ENCODE measurements at places on chromosomes 1 and 21. TPM values are rescaled to one million over a fixed set of nuclear protein-coding genes. Genes with fewer than 3 reads are reported as not detected.

GRCh38 chr1:233389169-233389568 is 61.6 kb downstream of the MAP3K21 start:
- DNase-seq: no peak

PBX1 gene
- total RNA-seq: 92.6 TPM

ITGB2 gene
- total RNA-seq: 1.4 TPM

DNA sequence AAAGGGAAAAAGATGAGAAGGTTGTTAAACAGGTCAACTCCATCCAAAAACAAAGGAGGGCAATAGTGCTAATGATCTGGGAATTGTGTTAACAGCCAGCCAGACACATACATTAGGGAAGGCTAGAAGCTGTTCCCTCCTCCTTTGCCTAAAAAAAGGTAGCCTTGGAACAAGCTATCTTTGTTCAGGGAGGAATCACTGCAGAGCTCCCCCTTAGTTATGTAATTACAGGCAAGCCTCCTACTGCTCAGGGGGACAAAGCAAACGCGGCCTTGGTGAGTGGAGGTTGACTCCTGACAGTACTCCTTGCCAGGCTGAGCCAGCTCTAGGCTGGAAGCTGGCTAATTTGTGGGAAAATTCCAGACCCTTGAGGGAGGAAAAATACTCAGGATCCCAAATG is 97.6 kb downstream of the VAV3 start:
- peak; percentile 15 for DNase-seq

DNA sequence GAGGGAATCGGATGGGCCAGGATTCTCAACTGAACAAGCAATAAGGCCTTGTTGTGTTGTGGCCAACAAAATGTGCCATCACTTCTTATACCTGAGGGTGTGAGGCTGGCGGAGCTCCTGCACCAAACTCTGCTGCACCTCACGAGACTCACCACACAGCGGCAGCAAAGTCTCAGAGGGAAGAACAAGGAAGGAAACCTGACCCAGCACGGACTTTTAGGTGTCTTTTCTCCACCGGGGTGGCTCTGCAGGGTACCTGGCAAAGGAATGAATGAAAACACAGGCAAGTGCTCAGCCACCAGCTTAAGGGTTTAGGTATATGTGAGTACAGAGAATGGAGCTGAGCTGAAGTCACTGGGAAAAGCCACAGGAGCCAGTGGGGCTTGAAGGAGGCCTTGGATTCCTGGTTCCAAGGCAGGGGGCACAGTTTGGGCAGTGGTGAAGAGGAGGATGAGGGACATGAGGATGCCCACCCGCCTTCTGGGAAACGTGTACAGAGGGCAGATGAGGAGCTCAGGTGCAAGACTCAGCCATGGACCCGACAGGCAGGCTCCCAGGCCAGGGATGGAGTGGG is 31.1 kb upstream of the HSD3B1 start:
- peak; percentile 66 for DNase-seq

DNA sequence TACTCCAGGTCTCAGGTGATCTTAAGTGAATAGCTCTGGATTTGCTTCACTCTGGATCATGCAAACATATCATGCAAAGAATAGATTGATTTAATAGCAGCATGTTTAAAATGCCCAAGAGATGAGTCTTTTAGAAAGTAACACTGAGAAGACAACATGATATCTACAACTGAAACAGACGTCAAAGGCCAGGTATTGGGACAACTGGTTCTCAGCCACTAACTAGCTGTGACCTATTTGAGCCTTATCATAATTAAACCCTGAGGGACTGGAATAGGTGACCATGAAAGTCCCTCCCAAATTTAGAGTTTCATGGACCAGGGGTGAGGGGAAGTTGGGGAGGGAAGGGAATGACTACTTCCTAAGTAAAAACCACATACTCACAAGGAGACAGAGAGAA is 95.7 kb downstream of the NIBAN1 start:
- DNase-seq: no peak

DNA sequence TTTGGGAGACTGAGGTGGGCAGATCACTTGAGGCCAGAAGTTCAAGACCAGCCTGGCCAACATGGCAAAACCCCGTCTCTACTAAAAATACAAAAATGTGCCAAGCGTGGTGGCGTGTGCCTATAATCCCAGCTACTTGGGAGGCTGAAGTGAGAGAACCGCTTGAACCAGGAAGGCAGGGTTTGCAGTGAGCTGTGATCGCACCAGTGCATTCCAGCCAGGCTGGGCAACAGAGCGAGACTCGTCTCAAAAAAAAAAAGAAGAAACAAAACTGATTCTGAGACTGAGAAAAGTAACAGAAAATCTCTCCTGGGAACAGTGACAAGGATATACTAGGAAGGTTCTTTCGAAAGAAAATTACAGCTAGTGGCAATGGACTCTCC is 20.9 kb downstream of the USP48 start:
- no peak for DNase-seq

ACTL8 gene
- 1.4 TPM for total RNA-seq

DNA sequence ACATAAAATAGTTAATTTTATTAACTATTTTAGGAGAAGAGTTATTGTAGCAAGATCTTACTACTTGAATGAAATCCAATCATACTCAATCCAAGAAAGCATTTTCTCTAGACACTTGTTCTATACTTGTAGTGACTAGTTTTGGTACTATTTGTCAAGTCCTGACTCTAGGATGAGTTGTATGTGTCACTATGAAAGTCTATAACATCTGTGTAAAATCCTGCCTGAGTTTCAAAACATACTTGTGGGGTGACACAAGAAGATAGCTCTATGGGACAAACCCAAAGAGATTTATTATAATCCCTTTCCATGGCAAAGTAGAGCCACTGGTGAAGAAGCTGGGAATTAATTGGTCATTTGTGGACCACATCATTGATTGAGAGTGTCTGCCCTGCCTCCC is 1042.2 kb upstream of the ADGRL4 start:
- DNase-seq: no peak

COL9A2 gene
- total RNA-seq: 23.8 TPM

- DNase-seq: no peak
Observed at GRCh38 chr1:35507947-35508346, 49.3 kb downstream of the KIAA0319L start.

GRCh38 chr1:50959303-50959912 is 659 bp downstream of the FAF1 start:
- DNase-seq: no peak

NTRK1 gene
- total RNA-seq: 0.22 TPM

RNU1-2 gene
- total RNA-seq: under 0.01 TPM

- DNase-seq: no peak
Observed at GRCh38 chr1:181353526-181353925, 129.8 kb upstream of the CACNA1E start.

DNA sequence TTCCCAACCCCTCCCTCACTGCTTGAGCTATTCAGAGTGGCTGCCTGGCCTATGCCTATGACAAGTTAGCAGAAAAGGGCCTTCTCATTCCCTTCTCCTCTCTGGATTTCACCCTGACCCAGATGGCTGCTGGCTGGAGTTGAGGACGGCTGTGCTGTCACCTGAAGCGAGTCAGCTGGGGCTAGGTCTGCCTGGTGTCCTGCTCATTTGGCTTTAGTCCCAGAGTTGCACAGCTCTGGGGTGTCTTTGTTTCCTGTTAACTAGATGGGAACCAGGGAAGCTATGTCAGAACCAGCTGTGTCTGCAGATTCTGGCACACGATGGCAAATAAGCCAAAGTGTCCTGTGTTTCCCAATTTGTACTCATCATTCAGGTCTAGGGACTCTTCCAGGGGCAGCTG is 52.9 kb downstream of the CNIH3 start:
- no peak for DNase-seq

LMNA gene
- total RNA-seq: 101 TPM

- no peak for DNase-seq
Observed at GRCh38 chr1:168421399-168422004, 122.3 kb downstream of the XCL2 start.

IRF6 gene
- total RNA-seq: 4.1 TPM

RXFP4 gene
- total RNA-seq: not detected

DNA sequence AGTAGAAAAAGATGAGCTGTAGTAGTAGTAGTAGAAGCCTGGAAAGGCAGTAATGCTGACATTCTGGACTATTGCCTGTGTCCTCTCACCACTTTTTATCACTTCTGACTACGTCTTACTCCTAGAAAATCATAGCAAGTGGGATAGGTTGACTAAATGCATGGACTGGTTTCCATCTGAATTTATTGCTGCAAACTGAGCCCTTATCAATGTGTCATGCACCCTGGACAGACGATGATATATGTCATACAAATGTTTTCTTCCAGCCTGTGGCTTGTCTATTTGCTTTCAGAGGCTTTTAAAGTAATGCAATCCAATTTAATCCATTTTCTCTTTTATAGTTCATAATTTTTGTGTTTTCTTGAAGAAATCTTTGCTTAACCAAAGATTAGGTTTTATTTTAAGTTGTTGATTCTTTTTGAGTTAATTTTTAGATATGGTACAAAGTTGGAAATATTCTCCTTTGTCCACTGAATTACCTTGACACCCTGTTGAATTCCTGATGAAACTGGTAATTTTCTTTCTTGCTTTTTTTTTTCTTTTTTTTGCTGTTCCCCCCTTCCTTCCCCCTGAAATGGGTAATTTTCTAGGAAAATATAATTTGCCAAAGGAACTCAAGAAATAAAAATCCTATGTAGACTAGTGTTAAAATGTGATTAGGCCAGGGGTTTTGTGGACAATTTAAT is 47.1 kb downstream of the PHACTR4 start:
- DNase-seq: no peak

DNA sequence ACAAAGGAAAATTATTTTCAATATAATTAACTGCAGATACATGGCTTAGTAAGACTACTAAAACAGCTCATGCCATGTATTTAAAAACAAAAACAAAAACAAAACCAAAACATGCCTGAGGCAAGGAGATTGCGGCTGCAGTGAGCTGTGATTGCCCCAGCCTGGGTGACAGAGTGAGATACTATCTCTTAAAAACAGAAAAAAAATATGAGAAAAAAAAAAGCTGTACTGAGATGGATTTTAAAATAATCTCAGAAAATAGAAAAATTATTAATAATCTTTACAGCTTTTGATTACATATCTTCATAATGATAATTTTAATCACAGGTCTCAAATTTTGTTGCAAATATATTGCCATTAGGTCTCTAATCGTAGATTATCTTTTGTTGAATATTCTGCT is 24.0 kb upstream of the LIN9 start:
- DNase-seq: no peak

- no peak for DNase-seq
Observed at GRCh38 chr1:3369446-3370076, 84.9 kb upstream of the ARHGEF16 start.

DNA sequence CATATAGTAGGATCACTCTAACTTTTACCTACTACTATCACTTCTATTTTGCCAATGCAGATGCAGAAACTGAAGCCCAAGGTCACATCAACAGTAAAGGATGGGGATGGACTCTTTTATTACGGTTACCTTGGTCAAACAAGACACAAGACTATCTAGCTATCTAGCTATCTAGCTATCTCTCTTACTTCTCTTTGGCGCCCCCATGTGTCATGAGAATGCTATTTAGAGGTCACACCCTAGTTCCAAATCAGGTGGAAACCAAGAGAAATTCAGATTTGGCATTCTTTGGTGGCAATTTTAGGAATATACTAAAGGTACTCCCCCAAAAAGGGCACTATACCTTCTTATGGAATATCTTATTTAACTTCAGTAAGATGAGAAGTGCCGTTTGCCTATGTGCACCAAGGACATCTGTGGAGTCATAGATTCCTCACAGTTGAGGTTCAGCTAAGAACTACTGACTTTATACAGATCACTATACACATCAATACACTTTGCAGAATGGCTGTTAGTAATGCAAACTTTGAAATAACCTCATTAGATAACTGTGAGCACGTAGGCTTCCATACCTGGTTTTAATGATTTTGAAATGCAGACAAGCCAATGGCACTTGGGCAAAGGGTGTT is 6.7 kb downstream of the ZNF648 start:
- DNase-seq: peak; percentile 74

- DNase-seq: no peak
Observed at GRCh38 chr1:220283625-220284024, 11.4 kb upstream of the RAB3GAP2 start.

DNA sequence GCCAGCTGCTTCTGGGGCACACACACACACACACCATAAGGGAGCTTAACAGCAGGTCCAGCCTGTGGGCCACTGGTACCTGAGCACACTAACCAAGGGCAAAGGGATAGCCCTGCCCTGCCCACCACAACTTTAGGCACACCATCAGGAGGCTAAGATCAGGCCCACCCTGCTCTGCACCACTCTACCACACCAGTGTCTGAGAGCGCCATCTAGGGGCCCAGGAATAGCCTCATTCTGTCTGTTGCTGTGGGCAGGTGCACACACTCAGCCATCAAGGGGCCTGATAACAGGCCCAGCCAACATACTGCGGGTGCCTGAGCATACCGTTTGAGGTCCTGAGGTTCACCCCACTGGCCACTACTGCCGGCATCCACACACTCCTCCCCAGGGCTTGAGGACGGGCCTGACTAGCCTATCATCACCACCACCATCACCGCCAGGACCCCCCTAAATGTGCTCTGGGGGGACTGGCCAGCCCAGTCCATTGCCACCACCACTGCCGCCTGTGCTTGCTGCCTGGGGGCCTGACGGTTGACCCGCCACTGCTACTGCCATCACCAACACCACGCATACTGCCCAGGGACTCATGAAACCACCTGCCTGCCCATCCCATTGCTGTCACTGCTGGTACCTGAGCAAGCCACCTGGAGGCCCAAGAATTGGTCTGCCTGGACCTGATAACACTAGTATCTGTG is 31.3 kb downstream of the NSL1 start:
- peak; percentile 73 for DNase-seq

DNA sequence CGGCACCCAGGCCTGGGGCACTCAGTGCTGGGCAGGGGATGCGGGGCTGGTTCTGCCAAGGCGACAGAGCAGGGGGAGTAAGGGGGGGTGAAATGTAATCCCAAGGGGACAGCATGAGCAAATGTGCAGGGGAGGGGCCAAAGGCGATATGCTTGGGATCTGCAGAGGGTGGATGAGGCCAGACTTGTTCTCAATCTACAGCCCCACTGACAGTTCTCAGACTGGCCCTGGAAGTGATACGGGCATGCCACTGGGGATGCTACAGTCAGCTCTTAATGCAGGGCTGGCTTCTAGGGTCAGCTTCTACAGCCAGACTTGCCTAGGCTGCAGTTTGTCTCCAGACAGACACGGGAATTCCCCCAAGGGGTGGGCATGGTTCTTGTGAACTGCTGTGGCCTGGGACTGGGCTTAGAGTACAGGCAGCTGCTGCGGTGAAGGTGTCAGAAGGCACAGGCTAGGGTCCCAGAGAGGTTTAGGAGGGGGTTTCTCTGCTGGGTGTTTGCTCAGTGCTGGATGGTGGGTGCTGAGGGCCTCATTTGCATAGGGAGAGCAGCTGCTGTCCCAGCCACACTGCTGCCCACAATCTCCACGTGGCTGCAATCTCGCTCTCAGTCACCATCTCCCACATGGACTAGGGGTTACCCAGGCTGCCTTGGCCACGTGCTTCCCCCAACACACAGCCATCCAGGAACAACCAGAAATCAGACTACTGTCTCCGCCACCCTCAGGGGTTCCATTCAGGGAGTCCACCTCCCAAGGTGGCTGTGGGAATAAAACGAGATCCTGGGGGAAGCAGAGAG is 190.1 kb downstream of the HIVEP3 start:
- DNase-seq: no peak

GRCh38 chr1:7388488-7389185 is 382.5 kb upstream of the VAMP3 start:
- peak; percentile 57 for DNase-seq

Data from H7 (cell line).